ENCODE measurements at places on chromosomes 7 and 10.

DNA sequence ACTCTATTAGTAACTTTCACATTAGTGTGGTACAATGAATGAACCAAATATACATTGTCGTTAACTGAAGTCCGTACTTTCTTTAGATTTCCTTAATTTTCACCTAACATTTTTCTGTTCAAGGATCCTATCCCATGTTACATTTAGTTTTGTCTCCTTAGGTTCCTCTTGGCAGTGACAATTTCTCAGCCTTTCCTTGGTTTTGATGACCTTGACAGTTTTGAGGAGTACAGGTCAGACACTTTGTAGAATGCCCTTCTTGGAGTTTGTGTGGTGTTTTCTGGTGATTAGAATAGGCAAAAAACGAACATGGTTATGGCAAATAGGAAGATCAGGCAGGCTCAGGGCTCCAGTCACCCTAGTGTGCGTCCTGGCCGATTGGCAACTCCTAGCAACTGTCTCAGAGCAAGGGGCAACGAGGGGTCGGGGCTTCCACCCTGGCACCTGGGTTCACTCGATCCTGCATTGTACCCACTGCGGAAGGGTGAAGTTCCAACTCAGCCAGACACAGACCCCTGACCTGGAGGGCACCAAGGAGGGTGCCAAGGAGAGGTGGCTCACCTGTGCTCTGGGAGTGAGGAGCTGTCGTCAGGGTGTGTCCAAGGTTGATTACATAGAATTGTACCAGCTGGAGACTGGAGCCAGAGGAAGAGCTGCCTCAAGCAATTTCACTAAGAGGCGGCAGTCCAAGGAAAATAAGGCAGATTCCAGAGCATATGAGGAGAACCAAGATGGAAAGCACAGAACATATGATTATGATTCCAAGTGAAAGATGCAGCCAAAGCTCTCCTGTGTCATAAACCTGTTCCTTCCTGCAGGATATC, 37.5 kb downstream of the PAPSS2 start:
- DNase-seq, result no peak

- DNase-seq, result no peak
Measured at GRCh38 chr10:84337199-84337598, 8.8 kb downstream of the CCSER2 start.

DNA sequence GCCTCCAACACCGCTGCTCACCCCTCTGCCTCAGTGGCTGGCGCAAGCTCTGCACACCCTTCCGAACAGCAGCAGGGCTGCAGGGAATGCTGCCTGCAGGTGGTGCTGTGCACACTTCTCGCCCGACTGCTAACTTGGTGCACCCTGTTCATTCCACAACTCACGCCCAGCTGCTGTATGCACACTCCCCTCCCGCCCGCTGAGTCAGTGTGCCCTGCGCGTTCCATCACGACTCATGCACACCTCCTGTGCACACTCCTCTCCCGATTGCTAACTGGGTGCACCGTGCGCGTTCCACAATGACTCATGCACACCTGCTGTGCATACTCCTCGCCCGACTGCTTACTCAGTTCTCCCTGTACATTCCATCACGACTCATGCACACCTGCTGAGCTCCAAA, 21.5 kb downstream of the ADARB2 start:
- DNase-seq, result no peak

GRCh38 chr7:78649976-78650375, 803.5 kb downstream of the MAGI2 start:
- no peak for DNase-seq

GRCh38 chr7:37516664-37517063, 68.0 kb upstream of the ELMO1 start:
- DNase-seq, result no peak

GRCh38 chr10:110009736-110010475, 2.1 kb downstream of the ADD3 start:
- DNase-seq, result no peak

DNA sequence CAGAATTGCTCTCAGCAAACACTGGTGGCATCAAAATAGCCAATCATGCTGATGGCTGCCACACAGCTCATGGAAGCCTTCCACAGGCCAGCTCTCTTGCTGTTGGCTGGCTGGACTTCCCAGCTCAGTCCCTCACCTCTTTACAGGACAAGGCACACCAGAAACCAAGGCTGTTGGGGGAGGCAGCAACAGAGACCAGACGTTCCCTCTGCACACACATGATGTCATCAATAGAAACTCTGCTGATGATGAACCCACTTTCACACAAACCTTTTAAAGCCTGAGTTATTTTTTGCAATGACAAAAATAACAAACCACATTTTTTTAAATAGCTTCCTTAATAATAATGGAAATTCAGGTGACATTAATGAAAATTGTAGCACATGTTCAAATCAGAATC, 300.9 kb upstream of the C7orf33 start:
- no peak for DNase-seq

DNA sequence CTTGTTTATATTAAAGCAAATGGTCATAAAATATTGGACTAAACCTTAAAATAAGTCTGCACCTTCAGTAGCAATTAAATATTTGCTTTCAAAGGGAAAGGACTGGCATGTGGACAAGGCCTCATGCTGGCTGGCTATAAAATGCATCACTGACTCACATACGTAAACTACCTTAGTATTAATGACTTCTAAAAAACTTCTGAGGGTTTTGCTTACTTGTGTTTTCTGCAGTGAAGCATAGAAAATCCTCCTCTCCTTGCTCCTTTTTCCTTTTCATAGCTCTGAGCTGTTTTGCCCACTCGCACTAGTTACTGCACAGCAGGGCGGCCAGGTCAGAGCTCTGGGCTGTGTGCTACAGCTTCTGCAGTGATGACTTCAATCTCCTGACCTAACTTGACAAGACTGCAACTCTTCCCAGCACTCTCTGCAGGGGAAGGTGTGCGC, 82.3 kb downstream of the CUL2 start:
- DNase-seq, result no peak

- no peak for DNase-seq
Measured at GRCh38 chr10:70775679-70776454, 9.3 kb downstream of the TBATA start.

DNA sequence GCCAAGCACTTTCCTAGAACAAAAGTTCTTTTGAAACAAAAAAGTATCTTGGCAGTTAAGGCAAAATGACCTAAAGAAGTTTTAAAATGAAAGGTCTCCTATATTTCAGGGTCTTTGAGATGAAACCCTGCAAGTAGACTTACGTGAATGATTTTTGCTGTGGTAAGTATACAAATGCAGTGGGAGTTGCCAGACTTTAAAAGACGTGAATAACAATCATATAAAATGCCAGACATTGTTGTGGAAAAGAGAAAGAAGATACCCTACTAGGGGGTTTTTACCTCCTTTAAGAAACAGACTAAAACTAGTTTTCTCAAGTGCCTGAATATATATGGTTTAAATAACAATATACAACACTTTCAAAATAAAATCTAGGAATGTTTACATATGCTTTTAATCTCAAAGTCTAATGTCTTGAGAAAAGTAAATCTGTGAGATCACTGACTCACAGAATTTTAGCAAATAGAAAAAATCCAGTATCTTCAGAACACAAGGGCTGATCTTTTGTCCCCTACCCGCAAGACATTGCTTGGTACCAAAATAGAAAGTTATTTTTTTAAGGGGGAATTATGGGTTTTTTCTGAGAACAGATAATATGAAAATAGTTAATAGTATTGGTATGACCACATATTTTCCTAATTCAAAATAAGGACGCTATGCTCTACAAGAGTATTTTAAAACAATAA, 29.5 kb downstream of the LRRC17 start:
- no peak for DNase-seq

- DNase-seq, result no peak
Measured at GRCh38 chr10:126661841-126662515, 8.5 kb downstream of the C10orf90 start.

GRCh38 chr7:5143106-5143505, 46.9 kb upstream of the WIPI2 start:
- DNase-seq, result peak; percentile 23

- DNase-seq, result no peak
Measured at GRCh38 chr7:84040355-84040754, 154.2 kb downstream of the SEMA3A start.

- DNase-seq, result no peak
Measured at GRCh38 chr10:121578965-121579364, 19.3 kb downstream of the FGFR2 start.

- DNase-seq, result no peak
Measured at GRCh38 chr10:86308056-86308455, 58.5 kb downstream of the GRID1 start.

DNA sequence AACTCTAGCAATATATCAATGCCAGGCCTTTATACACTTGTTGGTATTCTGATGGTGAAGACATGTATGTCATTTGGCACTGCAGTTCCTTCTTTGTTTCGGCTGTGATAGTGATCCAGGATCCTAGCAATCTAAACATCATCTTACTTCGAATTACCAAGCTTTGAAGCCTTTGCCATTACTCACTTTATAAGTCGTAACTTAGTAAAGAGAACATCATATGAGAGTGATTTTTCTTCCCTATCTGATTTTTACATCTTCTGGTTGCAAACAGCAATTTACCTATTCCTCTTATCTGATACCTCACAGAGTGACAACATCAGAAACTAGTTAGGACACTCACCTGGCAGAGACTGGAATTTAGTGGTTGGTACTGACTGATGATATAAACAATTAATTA, 7.6 kb upstream of the BPGM start:
- no peak for DNase-seq

DNA sequence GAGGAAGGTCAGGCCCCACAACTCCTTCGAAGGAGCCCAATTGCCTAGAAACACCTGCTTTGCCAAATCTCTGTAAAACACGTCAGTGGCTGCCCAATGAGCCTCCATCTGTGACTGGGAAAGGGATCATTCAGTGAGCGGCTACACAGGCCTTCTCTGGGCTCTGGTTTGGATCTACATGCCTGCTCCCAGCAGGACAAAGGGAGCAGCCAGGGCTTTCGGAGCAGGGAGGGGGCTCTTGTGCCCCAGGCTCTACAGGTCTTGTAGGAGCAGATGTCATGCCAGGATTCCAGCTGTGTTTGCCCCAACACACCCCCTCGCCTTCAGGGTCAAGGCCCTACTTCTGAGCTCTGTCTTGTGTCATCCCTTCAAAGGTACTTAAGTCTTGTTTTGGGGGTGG, 73.5 kb downstream of the CLEC2L start:
- DNase-seq, result no peak

- DNase-seq, result no peak
Measured at GRCh38 chr10:55374060-55374459, 573.0 kb upstream of the PCDH15 start.

DNA sequence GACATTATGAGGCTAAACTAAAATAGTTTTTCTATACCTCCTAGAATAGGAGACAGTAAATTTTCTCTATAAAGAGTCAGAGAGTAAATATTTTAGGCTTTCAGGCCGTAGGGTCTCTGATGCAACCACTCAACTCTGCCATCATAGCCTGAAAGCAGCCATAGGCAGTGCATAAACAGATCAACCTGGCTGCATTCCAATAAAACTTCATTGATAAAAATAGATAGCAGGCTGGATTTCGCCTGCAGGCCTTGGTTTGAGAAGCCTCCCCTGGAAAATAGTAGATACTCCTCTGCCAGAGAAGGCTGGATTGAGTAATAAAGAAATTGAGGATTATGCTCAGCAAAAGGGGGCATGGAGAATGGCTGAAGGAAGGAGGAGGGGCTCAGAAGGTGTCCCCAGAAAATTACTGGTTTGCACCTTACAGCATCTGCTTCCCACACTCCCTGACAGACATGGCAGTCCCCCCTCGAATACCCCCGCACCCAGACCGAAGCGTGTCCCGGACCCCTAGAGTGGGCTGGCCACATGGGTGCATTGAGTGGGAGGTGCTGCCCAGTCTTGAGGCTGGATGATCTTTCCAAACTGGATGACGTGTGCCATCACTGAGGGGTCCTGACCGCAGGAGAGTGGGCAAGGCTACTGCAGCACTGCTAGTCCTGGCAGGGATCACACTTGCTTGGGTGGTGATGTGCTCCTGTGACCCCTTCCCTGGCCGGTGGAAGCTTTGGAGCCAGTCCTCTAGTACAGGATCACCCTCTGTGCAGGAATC, 126.6 kb downstream of the PTPN20 start:
- no peak for DNase-seq

DNA sequence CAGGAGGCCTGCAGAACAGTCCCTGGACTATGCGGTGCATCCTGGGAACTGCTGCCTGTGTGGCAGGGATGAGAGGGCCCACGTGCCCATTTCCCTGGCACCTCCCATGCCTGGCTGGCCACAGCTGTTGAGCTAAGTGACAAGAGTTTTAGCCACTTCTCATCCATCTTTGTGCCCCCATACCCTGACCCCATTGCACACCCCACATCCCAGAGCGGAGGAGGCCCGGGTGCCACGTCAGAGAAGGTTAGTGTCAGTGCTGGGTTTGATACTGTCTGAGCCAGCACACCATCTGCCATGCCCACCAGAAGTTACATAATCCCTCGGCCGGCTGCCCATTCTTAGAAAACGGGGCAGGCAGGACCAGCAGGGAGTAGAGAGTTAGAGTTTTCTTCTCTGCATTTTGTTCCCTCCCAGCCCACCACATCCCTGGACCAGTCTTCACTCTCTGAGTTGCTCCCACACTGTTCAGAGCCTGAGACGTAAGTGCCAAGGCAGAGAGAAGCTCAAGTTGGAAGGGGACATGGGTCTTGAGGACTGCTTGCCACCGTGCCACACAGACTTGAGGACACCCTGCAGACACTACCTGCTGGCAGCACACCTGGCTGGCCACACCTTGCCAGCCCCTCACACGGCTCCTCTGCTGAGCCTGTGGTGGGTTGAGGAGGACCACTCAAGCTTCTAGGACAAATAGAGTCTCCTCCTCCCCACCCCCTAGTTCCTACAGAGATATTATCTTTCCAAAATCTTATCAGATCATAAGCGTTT, 13.1 kb downstream of the UNC5B start:
- peak; percentile 67 for DNase-seq

- DNase-seq, result no peak
Measured at GRCh38 chr7:104458875-104459274, 130.5 kb downstream of the LHFPL3 start.

DNA sequence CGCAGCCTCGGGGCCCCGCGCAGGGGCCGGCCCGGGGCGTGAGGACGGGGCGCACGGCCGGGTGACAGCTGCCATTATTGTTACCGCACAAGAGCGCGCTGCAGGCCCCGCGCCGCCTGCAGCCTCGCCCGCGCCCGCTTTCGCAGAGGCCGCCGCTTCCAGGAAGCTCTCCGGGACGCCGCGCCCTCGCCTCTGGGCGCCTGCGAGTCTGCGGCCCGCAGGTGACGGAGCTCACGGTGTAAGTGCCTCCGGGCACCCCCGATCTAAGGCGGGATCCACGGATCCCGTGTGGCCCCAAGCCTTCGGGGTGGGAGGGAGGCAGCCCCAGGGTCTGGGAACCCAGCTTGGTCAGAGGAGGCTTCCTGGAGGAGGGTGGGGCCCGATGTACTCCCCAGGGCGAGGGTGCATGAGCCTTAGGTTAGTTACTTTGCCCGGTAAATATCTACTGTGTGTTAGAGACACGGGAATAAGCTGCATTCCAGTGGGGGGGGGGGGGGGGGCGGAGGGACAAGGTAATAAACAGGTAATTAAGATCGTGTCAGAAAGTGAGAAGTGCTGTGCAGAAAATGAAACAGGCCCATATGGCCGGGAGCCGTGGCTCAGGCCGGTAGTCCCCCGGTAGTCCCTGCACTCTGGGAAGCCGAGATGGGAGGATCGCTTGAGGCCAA, 638 bp downstream of the IQCE start:
- no peak for DNase-seq
